ENCODE measurements at places on chromosomes 1 and 21.

- no peak for DNase-seq
These were observed 3.8 kb downstream of the SERTAD4 start for GRCh38 chr1:210236386-210236839.

GRCh38 chr21:15706696-15707095 lies 23.1 kb upstream of the USP25 start:
- DNase-seq, result no peak

GRCh38 chr1:91753878-91754277 lies 132.1 kb downstream of the TGFBR3 start:
- no peak for DNase-seq

DNA sequence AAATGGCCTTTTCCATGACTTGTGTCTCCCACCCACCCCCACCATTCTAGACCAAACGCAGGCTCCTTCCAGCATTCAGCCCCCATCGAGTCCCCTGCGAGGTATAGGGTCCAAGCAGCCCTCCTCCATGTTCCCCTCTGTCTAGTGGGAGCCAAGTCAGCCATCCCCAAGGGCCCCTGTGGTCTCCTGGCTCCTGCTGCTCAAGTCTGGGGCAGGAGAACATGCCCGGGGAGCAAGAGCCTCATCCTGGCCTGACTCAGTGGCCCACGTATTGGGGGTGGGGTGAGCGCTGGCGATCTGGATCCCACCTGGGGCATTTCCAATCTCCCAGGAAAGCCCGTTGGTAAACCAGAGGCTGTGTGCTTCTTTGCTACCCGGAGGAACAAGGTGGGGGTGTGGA lies 4.1 kb upstream of the PRDM16 start:
- DNase-seq, result no peak

DNA sequence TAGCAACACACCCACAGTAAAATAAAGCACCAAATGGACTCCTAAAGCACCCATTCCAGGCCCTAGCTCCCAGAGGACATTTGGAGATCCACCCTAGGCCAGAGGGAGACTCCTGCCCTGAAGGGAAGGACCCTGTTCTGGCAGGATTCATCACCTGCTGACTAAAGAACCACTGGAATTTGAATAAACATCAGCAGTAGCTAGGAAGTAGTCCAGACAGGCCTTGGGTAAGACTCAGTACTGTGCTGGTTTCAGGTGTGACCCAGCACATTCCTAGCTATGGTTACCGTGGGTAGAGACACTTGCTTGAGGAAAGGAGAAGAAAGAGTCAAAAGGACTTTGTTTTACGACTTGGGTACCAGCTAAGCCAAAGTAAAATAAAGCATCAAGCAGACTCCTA lies 92.7 kb upstream of the LRRC7 start:
- DNase-seq, result no peak

DNA sequence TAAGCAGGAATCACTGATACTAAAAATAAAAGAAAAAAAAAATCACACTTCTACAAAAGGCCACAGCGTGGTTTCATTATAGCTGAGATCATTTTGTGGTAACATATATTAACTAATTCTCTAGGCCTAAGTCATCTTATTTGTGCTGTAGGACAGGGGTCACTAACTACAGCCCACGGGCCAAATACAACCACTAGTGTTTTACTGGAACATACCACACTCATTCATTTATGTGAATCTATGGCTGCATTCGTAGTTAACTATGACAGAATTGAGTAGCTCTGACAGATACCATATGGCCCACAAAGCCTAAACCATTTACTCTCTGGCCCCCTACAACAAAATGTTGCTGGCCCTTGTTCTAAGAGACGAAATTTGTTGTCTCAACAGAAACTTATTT lies 224.4 kb downstream of the VAV3 start:
- DNase-seq, result no peak

DNA sequence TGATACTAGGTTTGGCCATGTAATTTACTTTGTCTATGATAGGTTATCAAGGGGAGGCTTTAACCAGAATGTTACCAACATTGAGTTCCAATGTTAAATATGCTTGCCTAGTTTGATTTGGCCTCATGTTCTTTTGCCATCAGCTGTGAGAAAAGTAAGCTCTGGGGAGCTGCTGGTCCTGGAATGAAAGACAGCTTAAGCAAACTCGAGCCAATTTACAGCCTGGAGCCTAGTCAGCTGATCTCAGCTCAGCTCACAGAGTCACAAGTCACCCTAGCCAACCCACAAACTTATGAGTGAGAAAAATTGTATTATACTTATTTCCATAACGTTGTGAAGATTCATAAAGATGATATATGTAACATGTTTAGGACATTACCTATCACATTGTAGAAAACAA lies 426.7 kb downstream of the RWDD3 start:
- DNase-seq, result no peak

DNA sequence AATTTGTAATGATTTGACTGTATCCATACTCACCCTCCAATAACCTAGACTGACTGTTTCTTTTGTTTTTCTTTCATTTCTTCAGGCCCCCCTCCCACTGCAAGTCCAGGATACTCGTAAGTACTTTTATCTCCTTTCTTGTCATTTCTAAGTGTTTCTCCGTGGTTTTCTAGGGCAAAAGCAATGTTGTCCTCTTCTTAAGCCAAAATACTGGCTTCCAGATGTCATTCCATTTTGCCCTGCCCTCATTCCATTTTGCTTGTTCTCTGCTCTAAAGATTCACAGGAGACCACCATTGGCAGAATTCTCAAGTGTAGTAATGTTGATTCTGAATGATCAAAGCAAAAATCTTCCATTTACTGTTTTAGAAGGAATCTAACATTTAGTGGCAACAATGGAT lies 152.8 kb upstream of the UBE2U start:
- DNase-seq, result no peak

- DNase-seq, result no peak
These were observed 2.1 kb downstream of the EVA1B start for GRCh38 chr1:36321119-36321951.

- no peak for DNase-seq
These were observed 61.7 kb upstream of the USP24 start for GRCh38 chr1:55276671-55277376.

DNA sequence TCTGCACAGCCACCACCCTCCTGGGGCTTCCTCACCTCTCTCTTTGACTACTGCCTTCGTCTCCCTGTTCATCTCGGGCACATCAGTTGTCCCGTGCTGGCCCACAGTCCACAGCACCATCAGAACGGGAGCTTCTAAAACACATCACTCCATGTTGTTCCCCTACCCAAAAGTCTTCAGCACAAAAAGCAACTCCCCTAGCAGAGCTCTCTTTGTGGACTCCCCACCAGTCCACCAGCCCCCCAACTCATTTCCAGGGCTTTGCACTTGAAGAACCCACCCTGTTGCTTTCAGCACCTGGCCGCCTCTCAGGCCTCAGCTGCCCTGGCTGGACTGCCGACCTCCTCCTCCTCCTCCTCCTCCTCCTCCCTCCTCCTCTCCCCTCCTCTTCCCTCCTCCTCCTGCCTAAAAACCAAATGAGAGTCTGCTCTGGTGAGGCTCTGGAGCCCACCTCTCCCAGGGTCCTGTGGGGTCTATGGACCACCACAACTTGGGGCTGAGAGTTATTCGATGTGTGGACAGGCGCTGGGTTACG lies 251.2 kb upstream of the VAMP3 start:
- DNase-seq, result no peak

GRCh38 chr1:92980732-92981647 lies 19.7 kb upstream of the DIPK1A start:
- DNase-seq, result no peak

GRCh38 chr1:4025752-4026151 lies 125.7 kb upstream of the C1orf174 start:
- DNase-seq, result no peak

DNA sequence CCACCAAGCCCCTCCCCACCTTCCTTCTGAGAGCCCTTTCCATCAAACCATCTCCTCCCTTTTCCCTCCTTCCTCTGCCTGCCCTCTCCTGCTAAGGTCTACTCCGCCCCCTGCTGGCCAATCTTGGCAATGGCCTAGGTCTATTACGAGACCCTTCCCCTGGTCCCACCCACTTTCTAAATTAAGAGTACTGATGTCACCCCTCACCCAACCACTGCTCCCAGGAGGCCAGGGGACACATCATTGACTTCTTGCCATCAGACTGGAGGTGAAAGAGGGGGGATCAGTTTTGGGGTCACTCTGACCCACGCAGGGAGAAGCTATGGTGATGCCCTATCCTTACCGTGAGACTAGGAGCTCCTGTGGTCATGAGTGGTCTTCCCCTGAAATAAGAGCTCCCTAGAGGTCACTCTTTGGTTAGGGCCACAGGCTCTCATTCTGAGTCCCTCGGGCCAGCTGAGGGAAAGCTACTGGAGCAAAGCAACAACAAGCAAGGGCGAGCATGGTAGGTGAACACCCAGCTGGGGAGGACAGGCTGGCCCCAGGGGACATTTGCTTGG lies 34.6 kb upstream of the S100A7 start:
- DNase-seq, result peak; percentile 60

DNA sequence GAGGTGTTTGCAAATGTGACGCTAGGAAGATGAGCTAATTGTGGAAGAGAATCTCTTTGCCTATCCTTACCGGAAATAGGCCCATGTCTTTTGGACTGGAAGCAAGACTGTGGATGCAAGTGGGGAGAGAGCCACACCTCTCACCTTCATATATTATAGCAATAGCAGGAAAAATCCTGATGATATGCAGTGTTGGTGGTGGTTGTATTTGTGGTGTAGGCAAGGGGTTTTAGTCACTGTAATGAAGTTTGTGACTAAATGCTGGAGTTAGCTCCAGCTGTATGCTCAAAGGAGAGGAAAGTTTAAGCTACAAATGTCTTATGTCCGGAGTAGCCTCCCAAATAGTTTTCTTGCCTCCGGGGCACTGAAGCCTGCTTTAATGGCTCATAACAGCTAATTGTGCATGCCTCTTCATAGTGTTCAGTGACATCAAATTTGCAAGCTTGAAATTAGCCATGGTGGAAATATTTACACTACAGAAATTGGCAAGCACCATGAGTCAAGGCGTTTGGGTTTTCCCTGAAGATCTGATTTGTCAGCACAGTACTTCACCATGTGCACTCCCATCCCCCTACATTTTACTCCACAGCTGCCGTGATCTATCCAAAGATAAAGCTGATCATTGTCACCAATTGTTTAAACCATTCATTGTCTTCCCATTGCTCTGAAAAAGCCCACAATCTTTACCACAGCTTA lies 102.6 kb upstream of the ZNF644 start:
- DNase-seq, result no peak

DNA sequence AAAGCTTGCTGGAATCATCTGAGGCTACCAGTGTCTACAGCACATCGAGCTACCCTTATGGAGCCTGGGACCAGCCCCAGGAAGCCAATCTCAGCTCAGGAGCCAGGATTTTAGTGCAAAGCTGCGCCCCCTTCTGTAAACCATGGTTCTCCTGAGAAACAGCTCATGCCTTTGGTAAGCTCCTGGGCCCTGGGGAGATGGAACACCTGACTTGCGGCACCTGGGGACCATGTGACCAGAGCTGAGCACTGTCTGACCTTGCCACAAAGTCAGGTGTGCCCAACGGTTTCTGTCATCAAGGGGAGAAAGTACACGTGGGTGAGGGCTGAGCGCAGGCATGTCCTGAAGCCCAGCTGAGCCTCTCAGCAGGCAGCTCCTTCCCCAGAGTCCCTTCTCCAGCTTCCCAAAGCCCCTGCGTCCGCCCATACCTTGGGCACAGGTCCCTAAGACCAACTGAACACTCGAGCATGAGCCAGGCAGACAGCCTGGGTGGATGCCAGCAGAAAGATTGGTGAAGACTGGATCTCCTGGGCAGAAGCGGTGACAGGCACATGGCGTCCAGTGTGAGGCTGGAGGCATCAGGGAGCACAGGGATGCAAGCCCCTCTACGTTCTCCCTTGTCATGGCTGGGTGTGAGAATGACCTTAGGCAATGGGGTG lies 57.9 kb upstream of the TENT5B start:
- no peak for DNase-seq

DNA sequence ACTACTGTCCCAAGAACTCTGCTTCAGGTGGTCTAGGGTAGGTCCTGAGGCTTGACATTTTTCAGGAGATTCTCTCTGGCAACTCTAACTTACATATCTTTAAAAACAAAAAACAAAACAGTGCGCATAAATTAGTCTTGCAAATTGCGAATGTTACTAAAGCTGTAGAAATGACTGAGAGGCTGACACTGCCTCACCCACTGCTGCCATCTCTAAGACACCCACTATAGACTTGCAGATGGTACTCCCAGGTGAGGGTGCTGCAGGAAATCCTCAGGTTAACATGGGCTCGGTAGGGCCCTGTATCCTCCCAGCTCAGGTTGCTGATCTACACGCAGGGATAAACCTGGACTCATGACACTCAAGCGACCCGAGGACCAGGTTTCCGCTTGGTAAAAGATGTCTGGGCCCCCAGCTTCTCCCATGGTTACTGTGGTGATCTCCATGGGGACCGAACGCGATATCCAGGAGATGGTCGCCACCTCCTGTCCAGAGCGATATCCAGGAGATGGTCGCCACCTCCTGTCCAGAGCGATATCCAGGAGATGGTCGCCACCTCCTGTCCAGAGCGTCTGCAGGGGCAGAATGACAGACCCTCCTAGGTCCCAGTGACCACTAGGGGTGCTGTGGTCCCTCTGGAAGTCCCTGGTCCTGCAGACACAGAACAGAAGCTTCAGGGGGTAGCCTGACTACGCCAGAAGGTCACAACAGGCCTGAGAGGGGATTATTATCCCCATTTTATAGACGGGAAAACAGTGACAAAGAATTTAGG lies 16.2 kb upstream of the LY9 start:
- DNase-seq, result no peak

GRCh38 chr1:208204779-208205178 lies 39.4 kb downstream of the PLXNA2 start:
- DNase-seq, result no peak

GRCh38 chr1:83901547-83902155 lies 97.3 kb downstream of the TTLL7 start:
- DNase-seq, result no peak

GRCh38 chr1:52404975-52405338 lies 555 bp downstream of the PRPF38A start:
- DNase-seq, result no peak

DNA sequence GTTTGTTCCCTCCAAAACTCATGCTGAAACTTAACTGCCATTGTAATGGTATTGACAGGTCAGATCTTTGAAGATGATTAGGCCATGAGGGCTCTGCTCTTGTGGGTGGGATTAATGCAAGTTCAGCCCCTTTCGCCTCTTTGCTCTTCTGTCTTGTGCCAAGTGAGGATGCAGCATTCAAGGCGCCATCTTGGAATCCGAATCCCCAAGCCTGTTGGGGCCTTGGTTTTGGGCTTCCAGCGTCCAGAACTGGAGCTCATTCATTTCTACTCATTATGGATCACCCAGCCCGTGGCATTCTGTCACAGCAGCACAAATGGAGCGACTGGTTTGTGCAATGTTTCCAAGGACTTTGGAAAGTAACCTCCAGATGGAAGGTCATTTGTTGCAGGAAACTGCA lies 5.6 kb downstream of the TTC34 start:
- no peak for DNase-seq

DNA sequence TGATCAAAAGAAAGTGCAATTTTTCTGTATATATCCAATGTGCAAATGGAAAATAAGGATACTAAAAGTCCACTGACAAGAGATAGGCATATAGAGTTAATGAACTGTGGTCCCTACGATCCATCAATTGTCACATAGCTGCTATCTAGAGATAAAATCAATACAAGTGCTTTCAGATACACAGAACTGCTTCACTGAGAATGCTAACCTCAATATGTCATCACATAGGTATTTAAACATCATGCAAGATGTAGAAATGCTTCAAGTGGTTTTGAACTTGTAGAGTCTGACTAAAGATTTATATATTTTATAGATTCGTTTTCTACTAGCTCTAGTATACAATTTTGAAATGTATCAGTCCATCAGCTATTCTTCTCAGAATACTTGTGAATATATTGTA lies 1604.7 kb downstream of the PLA2G4A start:
- no peak for DNase-seq

Measured in stimulated activated CD8-positive, alpha-beta memory T cell treated with anti-CD3 and anti-CD28 coated beads, Interleukin-4, amount 100 ng/mL, for 1 hour (primary cell).